ENCODE measurements at places on chromosomes 2 and 18.

GRCh38 chr2:26891-27290 is 19.4 kb downstream of the FAM110C start:
- DNase-seq = no peak

DNA sequence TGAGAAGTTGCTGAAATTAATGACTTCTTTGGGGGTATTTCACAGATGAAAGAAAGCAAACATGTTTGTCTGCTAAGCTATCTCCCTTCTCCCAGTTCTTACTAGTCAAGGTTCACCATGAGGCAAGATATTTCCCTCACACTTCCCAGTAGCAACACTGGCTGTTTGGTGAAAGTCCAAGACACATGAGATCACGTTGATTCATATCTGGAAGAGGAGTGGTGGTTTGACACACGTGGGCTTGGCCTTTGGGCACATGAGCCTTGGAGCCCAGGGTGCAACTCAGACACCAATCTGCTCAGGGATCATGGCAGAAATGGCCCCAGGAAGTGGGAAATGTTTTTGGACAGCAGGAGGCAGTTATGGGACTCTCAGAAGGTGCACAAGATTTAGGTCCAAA is 66.1 kb upstream of the APCDD1 start:
- DNase-seq = no peak

DNA sequence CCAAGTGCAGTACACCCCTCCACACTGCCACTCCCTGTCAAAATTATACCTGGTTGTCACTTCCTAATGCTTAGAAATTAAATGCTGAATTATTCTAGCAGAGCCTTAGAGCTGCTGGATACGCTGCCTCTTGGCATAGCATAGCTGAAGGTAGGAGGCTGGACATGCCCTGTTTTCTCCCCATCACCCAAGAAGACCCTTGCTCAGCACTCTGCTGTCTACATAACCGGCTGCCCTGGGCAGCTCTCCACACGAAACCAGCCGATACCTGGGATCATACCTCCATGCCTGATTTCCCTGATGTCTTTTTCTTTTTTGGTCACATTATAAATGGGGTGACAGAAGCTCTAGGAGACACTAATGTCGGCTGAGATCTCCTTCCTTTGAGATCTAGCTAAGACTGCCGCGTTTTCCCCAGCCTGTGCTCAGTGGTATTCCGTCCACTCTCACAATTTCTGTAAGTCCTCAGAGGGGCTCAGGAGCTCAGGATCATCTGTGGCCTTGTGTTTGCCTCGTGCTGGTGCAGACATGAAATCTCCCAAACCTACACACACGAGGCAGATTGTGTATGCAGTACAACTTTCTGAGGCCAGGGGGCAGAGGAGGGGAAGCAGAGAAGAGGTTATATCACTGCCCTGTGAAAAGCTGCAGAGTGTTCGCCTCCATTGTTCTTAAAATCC is 13.5 kb upstream of the ZAP70 start:
- DNase-seq = no peak

DNA sequence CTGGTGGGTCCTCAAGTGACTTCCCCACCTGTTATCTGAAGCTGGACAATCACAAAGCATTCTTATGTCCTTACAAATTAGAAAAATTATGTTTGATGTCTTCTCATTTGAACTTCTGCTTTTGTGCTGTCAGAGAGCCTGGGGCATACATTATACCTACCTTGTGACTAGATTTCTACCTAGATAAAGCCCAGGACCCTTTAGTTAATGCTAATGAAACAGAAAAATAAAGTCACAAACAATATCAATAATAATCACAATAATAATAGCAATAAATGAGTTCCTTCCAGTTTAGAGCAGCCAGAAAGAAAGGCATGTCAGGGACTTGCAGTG is 456.4 kb downstream of the SETBP1 start:
- DNase-seq = no peak

GRCh38 chr2:216298719-216299495 is 73.4 kb downstream of the MARCHF4 start:
- DNase-seq = no peak

GRCh38 chr18:78981394-78981831 is 1.8 kb downstream of the SALL3 start:
- no peak for DNase-seq

- no peak for DNase-seq
Measured at GRCh38 chr2:36373149-36373926, 17.8 kb downstream of the CRIM1 start.

DNA sequence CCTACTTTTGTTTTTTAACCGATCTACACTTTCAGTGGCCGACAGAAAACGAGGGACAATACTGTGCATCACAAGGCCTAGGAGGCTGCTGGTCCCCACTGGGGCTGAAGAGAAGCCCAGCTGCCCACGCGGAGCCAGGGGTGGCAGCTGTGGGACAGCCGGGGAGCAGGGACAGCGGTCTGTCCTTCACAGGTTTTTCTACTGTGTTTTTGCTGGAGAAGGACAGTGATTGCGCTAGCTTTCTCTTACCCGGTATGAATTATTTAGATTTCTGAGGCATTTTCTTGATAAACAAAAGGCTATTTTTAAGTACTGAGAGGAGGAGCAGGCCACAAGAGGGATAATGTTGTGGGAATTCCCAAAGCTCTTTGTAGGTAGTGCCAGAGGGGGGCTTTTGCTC is 219.8 kb downstream of the ATAD2B start:
- no peak for DNase-seq

GRCh38 chr2:85999061-85999831 is 106.4 kb downstream of the POLR1A start:
- DNase-seq = peak; percentile 41

GRCh38 chr2:19568809-19569208 is 210.4 kb upstream of the OSR1 start:
- no peak for DNase-seq

DNA sequence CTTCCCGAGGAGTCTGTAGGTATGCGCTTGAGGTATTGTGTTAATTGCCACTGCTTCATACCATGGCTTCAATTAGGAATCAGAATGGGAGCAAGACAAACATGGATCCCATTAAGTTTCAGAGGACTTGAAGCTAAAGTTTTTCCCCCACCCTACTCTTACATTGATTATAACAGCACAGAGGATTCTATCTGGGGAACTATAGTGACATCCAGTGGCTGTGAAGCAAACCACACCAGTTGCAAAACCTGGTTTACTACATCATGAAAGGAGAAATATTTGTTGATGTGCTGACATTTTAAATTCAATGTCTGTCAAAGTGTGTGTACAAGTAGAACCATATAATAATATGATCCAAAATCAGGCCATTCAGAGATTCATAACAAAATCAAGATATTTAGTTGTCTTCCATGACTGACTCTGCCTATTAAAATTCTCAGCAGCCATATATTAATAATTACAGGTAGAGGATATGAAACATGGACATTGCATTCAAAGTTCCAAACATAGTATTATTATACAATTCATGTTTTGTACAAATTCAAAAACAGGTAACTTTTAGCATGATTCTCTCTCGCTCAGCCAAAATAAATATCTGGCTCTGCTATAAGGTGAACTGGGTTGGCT is 82.9 kb downstream of the GRB14 start:
- DNase-seq = no peak

DNA sequence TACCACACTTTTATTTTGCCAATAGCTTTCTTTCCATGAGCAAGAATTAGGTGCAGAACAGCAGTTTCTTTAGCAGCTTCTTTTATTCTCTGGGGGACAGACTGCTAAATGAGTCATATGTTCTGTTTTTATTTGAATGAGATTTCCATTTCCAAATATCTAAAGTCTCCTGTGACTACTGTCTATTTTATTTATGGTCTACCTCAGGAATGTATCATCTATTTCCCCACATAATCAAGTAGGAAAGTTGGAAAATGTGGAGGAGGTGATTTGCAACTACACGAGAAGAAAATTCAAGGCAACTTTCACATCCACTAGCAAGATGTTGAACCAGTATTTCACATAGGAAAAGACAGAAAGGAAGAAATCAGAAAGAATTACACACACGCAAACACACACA is 139.9 kb upstream of the MEX3C start:
- DNase-seq = no peak

DNA sequence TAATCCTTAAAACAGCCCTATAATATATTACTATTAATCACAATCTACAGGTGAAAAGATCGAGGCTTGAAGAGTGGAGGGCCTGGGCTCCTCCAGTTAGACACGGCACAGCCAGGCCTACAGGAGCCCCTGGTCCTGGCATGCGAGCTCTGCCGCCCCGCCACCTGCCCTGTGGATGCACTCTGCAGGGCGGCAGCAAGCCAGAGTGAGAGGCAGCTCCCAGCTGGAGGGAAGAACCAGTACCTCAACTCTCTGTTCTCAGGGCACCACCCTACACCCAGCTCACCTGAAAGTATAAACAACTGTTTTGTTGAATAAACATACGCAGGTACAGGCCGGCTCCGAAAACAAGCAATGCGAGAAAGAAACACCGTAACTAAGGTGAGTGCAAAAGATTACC is 34.6 kb downstream of the EIPR1 start:
- no peak for DNase-seq

- no peak for DNase-seq
Measured at GRCh38 chr2:70069049-70069448, 18.2 kb upstream of the PCBP1 start.

DNA sequence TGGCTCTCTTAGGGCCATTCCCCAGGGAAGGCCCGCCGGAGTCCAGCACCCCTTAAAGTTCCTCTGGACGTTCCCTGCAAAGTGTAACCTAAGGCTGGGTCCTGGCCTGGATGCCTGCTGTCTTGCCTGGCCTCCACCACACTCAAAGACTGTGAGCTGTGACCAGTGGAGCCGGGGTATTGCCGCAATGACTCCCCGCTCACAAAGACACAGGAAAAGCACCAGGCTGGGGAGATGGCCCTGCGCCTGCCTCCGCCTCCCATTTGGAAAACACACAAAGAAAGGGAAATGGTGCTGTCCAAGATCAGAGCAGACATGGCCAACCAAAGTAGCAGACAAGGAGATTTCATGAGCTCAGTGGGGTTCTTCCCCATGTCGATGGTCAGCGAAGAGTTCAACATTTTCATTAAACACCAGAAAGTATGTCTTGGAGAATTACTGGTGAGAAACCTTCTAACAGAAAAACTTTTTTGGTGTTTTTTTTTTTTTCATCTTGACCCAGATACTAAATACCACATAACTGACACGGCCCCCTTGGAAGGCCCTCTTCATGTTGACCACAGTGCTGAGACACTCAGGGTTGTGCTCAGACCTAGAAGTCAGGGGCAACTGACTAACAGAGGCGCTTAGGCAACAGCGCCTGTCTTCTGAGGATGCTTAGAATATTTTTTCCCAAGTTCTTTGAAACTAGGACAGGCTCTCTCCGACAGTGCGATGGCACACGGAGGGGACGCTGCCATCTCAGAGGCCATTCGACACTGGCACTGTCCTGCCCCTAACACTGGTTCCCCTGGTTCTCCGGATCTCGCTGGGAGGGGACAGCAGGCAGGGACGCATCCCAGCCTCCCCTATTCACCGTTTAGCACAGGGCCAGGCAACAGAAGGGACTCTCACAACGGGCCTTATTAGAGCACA is 226.4 kb upstream of the ID2 start:
- DNase-seq = no peak

- no peak for DNase-seq
Measured at GRCh38 chr2:182589121-182589520, 126.9 kb upstream of the DNAJC10 start.

DNA sequence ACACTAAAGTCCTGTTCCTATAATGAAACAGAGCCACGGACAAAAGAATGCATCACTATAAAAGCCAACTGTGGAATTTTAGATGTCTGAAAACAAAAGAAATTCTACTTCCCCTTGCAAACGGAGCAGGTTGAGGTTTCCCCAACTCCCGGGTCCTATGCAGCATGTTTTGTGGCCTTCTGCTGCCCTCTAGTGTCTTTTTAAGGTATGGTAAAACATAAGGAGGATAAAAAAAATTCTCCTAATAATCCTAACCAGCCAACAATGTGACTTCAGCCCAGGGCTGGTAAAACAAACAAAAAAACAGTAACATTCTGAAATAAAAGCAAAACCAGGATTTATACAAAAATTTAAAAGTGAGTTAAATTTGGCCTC is 539.5 kb downstream of the NRXN1 start:
- peak; percentile 6 for DNase-seq

DNA sequence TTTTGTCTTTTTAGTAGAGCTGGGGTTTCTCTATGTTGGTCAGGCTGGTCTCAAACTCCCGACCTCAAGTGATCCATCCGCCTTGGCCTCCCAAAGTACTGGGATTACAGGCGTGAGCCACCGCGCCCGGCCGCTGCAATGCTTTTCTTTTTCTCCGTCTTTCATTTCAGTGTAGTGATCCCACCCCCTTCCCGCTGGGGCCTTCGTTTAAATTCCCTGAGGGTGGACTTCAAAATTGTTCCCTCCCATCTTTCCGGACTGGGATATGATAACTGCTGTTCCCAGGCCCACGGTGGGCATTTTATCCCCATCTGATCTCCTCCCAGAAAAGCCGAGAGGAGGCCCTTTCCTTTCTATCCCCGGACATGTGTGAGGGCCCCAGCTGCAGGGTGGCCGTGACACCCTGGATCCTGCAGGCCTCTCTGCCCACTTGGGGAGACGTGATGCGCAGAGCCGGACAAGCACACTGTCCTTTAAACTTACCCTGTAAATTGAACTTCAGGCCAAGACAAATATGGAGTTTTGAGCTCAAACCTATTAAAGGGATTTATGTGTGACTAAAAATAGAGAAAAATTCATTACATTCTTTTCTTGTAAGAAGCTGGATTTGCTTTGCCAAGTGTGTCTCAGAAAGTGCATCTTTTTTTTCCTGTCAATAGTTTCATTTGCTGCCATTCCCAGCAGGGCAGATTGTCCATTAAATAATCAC is 54.5 kb upstream of the AFF3 start:
- DNase-seq = no peak

DNA sequence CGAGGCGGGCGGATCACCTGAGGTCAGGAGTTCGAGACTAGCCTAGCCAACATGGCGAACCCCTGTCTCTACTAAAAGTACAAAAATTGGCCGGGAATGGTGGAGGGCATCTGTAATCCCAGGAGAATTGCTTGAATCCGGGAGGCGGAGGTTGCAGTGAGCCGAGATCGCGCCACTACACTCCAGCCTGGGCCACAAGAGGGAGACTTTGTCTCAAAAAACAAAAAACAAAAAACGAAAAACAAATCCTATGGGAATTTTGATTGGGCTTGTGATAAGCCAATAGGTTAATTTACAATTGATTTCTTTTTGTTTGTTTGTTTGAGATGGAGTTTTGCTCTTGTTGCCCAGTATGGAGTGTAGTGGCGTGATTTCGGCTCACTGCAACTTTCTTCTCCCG is 24.2 kb upstream of the TOGARAM2 start:
- no peak for DNase-seq

DNA sequence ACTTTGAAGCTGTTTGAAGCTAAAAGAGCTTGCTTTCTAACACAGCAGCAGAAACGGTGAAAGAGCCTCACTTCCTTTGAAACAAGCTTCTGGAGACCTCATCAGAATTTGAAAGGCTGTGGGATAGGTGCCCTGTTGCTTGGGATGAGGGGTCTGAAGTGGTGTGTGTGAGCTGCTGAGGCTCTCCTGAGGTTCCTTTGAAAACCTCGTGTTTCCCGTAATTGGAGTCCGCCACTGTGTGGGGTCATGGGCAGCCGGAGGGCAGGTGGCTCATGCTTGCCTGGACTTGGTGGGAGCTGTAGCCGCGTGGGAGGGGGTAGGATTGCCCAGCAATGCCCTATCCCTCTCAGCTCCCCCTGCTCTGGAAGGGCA is 34.4 kb downstream of the CABLES1 start:
- DNase-seq = no peak
